ENCODE measurements at places on chromosomes 1 and 21.

GRCh38 chr1:119712342-119713038, 756 bp downstream of the PHGDH start:
- DNase-seq, result peak; percentile 29

- DNase-seq, result no peak
Measured at GRCh38 chr1:238318294-238319110, 427.8 kb upstream of the ZP4 start.

- no peak for DNase-seq
Measured at GRCh38 chr1:10948463-10948775, 64.0 kb upstream of the TARDBP start.

DNA sequence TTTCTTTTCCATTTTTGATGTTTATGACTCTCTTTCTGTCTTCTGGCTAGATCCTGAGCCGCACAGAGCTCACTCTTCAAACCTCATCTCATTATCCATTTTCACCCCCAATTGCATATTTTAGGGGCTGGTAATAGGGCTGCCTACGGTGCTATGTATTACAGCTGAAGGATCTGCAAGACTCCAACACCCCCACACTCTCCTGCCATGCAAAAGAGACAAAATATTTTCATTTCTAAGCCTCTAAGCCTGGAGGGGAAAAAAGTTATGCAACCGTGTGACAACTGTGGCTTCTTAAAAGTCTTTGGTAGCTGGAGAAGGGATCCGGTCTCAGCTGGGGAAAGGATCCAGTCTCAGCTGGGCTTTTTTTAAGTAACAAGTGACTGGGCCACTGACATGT, 311.6 kb downstream of the NPHP4 start:
- DNase-seq, result no peak

DNA sequence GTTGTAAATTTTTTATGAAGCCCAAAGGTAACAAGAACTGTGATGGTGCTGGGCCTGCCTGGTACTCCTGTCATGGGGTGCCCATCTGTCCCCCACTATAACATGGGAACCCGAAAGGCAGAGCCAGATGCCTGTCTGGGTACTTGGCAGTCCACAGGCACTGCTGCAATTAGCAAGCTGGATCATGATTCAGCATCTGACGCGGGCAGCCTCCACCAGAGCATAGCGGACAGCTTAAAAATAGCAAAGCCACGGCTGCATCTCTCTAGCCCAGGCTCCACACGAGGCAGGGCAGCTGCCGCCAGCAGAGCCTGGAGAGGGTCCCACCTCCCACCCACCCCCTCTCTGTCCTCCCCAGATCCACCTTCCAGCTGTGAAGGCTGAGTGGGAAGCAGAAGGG, 22.9 kb downstream of the SUSD4 start:
- no peak for DNase-seq

- peak; percentile 43 for DNase-seq
Measured at GRCh38 chr1:108708691-108709660, 3.7 kb upstream of the FNDC7 start.

DNA sequence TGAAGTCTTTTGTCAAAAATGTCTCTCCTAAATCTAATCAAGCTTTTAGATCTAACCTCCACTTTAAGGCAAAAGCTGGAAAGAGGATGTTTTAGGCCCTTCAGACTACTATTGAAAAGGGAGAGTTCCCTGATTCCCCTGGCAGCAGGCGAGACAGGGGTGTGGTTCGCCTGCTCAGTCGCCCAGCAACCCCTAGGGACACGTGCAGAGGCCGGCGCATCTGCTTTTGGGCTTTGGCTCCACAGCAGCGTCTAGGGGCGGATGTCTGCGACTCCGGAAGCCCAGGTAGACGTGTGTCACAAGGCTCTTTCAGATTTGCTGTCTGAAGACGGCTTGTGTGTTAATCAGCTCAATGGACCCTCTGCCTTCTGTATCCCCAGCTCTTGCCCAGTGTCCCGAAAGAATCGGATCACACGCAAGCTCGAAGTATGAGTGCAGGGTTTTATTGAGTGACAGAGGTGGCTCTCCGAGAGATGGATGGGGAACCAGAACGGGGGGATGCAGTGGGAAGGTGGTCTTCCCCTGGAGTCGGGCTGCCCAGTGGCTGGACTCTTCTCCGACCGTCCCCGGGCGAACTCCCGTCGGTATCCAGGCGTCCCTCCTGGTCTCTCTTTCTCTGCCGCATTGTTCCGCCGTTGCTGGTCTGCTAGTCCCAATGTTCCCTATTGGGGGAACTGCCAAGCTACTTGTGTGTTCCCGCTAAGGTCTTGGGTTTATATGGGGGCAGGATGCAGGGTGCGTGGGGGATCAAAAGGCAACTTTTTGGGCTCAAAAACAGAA, 45.5 kb downstream of the OLFML2B start:
- no peak for DNase-seq

DNA sequence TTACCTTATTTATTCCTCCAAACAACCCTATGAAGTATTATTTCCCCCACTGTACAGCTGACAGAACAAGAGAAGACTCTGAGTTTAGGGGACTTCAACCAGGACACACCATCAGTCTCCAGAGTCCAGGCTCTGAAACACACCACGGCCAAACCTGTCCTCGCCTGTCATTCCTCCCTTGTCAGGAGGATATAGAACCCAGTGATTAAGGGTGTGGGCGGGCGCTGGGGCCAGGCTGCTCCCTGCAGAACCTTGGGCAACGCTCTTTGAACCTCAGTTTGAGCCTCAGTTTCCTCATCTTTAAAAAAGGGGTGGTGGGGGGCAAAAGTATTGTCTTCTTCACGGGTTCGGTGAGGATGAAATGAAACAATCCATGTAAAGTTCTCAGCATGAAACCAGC, 9.4 kb upstream of the CEP85 start:
- no peak for DNase-seq

GRCh38 chr1:205972491-205973168, 29.4 kb upstream of the SLC26A9 start:
- no peak for DNase-seq

DNA sequence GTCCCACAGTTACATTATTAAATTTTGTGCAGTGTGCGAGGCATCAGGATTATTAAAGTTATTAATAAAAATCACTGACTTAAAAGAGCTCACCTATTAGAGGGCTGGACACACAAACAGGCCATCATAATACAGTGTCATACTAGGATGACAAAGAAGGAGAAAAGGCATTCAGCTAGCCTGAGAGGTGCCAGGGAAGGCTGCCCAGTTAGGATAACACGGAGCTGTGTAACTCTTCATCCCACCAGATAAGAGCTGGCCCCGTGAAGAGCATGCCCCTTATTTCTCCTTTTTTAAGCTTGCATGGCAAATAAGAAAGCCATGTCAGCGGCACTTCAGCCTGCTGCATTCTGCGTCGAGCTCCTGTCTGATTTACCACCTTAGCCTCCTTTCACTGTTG, 109.5 kb downstream of the KCNK1 start:
- no peak for DNase-seq

- no peak for DNase-seq
Measured at GRCh38 chr1:2150801-2151200, 43.8 kb downstream of the FAAP20 start.

GRCh38 chr1:26915204-26915842, 1.5 kb upstream of the NR0B2 start:
- no peak for DNase-seq

GRCh38 chr1:228215663-228216116, 7.8 kb downstream of the OBSCN start:
- no peak for DNase-seq

- no peak for DNase-seq
Measured at GRCh38 chr1:62727656-62728407, 39.6 kb upstream of the DOCK7 start.
